Hematopoietic multipotent progenitor cell treated with erythropoietin and hydrocortisone succinate and interleukin-3 and kit ligand, for 4 days (in vitro differentiated cells): ENCODE measurements at places on chromosomes 7 and 10.

GRCh38 chr10:92755725-92756124 lies 66.0 kb downstream of the HHEX start:
- no peak for DNase-seq

DNA sequence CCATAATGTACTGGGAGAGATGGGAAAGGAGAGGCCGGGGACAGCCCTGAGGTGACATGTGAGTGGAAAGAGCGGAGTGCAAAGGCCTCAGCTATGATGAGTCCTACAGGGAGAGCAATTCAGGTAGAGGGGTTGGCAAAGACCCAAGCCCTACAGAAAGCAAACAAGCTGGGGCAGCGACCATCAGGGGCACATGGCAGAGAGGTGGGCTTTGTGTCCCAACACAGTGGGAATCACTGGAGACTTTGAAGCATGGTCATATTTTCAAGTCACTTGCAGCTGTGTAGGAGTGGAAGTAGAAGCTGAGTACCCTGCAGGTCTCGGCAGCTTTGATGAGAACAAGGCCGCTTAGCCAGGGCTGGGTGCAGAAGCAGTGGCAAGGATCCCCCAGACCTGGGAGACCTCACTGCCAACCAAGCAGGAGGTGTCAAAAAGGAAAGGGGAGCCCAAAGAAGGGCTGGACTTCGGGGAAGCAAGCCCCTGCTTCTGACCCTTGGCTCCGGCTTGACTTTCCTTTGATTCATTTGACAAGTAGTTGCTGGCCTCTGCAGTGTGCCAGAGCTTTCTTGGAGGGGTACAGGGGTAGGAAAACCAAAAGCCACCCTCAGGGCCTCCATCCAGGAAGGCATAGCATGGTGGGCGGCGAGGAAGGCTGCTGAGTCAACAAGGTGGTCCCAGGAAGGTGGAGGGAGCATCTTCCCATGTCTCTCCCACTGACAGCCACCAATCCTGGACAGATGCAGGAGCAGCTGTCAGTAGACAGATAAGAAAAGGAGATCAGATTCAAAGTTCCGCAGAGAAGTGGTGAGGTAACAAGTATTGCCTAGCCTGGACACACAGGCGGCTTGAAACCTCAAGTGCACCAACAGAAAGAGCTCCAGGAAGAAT lies 1.9 kb upstream of the PGAM2 start:
- peak; percentile 18 for DNase-seq

GRCh38 chr10:88281592-88282347 lies 301.3 kb downstream of the RNLS start:
- DNase-seq: no peak

DNA sequence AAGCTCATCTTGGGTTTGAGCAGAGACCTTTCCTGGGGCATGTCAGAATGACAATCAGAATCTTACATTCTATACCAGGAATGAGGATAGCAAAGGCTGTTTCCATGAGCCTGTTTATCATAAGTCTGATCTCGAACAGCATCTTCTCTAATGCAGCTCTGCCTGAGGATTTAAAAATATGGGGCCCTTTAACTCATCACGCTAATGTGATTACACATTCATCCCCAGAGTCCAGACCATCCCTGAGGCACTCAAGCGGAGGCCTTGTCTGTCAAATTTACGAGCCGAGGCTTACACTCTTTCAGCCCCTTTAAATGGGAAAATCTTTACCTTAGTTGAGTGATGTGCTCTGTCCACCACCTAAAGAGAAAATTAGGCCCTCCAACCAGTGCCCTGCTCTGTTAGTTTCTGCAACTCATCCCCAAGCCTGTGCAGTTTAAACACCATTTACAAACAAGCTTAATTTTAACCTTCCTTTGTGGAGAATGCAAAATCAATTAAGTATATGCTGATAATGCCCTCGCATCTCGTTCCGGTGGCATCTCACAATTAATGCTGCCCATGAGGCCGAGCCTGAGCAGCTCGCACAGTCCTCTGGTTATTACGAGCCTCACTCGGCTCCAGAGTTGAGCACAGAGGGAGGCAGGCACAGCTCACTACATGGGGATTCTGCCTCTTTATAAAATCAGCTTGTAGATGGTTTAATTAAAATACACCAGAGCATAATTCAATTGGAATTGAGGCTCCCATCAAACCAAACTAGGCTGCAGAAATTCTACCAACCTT lies 16.0 kb downstream of the CHST15 start:
- DNase-seq: no peak

- no peak for DNase-seq
Observed at GRCh38 chr10:109961174-109962001, 38.1 kb upstream of the XPNPEP1 start.

- peak; percentile 46 for DNase-seq
Observed at GRCh38 chr10:59708816-59709394, 745 bp downstream of the SLC16A9 start.

- peak; percentile 20 for DNase-seq
Observed at GRCh38 chr7:143177374-143178119, 5.7 kb upstream of the TAS2R39 start.

DNA sequence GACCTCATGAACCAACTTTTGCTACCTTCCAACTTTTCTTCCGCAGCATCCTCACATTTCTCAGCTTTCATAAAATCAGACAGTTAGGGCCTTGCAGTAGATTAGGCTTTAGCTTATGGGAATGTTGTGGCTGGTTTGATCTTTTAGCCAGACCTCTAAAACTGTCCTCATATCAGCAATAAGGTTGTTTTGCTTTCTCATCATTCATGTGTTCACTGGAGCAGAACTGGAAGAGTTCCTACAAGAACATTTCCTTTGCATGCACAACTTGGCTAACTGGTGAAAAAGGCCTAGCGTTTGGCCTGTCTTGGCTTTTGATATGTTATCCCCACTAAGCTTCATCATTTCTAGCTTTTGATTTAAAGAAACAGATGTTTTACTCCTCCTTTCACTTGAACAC lies 130.0 kb upstream of the LRRTM3 start:
- no peak for DNase-seq

- no peak for DNase-seq
Observed at GRCh38 chr10:66892871-66893270, 33.0 kb upstream of the LRRTM3 start.

DNA sequence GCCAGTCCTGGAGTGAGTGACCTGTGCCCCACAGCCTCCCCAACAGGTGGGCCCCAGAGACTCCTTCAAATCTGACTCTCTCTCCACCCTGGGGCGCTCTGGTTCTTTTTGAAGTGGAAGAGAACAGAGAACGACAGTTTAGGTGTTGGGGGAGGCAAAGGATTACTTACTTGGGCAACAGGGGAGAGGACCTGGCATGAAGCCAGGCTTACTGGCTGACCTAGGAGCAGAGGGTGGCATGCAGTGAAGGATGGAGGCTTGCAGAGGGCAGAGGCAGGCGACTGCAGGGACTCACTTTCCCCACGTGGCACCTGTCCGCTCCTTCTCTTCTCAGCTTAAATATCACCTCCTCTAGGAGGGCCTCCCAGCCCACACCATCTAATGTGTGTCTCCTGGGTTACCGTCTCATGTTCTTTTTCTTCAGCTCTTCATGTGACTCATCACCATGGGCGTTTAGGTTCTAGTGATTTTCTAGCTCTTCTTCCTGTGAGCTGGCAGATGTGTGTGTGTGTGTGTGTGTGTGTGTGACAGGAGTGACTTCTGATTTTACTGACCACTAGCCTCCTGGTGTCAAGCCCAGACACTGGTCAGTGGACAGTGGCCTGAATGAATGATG lies 15.5 kb downstream of the LZTS2 start:
- DNase-seq: peak; percentile 35

DNA sequence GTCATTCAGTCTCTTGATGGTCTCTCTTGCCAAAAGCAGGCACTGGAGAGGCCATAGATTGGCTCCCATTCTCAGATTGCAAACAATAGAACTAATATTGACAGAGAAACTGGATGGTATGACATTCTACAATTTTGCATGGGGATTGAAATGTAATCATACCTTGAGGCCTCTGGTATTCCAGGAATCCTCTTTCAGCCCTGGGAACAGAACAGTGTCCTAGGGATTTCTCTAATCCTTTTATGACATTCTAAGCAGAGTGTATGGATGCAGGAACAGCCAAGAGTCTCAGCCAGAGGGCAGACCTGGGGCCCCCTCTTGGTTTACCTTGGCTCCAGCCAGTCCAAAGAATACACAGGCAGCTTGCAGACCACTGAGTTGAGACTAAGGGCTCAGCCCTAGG lies 206.4 kb downstream of the KCNMA1 start:
- no peak for DNase-seq
